ENCODE measurements at places on chromosomes 3 and 15.

DNA sequence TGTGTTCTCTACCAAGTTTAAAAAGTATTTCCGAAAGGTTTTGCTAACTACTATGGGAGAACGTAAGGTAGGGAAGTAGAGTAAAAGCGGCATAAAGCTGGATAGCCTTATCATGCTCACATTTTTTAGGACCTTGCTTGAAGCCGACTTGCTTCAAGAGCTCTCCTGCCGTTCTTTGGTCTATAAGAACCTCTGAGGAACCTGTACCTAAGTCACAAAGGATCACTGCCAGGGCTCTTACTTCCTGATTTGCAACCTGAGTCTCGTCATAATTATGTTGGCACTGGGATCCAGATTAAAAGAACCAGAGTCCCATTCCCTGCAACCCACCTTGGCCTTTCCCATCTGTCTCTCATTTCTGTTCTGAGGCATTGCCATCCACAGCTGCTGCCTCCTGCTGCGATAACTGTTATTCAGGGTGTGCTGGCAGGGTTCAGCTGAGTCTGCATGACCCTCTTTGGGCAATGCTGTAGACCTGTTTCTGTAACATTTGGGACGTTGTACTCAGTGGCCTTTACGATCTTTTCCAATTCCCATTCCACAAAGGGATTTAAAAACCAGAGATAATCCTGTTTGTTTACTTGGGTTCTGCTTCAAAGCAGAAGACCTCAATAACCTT is 131.0 kb upstream of the UMPS start:
- no peak for DNase-seq

DNA sequence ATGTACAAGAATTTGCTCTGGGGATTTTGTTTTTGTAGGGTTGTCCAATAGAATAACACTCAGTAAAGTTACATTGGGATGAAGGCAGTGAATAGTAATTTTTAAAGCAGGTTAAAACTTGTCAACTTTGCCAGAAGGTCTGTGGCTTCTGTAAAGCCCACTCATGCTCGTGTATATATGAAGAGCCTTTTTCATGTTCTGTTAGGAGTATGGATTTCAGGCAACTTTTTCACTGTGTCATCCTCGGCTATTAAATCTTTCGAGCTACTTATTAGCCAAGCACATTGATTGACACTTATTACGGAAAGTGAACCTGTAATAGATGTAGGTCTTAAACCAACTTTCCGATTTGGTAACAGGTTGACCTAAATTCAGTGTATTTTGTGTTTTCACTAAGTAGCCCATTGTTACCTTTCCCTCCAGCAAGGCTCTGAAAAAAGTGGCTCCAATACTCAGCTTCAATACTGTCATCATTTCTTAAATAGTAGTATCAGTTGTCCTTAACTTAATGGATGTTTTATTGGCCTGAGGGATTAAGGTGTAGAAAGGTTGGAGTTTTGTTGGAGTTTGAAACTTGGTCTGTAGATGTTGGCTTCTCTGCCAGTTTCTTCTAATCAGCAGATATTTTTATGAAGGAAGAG is 1.7 kb downstream of the PAK2 start:
- DNase-seq, result no peak

- DNase-seq, result no peak
Measured at GRCh38 chr15:51303462-51303980, 34.9 kb downstream of the CYP19A1 start.

- no peak for DNase-seq
Measured at GRCh38 chr3:55899887-55900286, 412.8 kb upstream of the WNT5A start.

DNA sequence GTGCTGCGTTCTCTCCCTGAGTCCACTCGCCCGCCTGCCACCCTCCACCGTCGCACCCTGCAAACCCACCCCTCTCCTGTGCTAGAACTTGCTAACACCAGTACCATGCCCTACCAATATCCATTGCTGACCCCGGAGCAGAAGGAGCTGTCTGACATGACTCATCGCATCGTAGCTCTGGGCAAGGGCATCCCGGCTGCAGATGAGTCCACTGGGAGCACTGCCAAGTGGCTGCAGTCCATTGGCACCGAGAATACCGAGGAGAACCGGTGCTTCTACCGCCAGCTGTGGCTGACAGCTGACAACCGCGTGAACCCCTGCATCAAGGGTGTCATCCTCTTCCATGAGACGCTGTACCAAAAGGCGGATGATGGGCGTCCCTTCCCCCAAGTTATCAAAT is 4.9 kb upstream of the ALAS1 start:
- DNase-seq, result no peak

- DNase-seq, result no peak
Measured at GRCh38 chr3:61734749-61735686, 173.6 kb downstream of the PTPRG start.

- DNase-seq, result no peak
Measured at GRCh38 chr15:52480990-52481389, 47.7 kb downstream of the MYO5A start.

- DNase-seq, result no peak
Measured at GRCh38 chr3:117346901-117347300, 637.3 kb downstream of the TUSC7 start.

GRCh38 chr3:100798012-100798411 is 88.7 kb downstream of the TFG start:
- no peak for DNase-seq

GRCh38 chr3:185712337-185712736 is 112.5 kb downstream of the IGF2BP2 start:
- no peak for DNase-seq

- DNase-seq, result no peak
Measured at GRCh38 chr15:85584872-85585271, 204.5 kb downstream of the AKAP13 start.

- DNase-seq, result no peak
Measured at GRCh38 chr15:39936187-39936586, 2.3 kb downstream of the EIF2AK4 start.

GRCh38 chr15:101359365-101359947 is 64.4 kb upstream of the SNRPA1 start:
- DNase-seq, result no peak

DNA sequence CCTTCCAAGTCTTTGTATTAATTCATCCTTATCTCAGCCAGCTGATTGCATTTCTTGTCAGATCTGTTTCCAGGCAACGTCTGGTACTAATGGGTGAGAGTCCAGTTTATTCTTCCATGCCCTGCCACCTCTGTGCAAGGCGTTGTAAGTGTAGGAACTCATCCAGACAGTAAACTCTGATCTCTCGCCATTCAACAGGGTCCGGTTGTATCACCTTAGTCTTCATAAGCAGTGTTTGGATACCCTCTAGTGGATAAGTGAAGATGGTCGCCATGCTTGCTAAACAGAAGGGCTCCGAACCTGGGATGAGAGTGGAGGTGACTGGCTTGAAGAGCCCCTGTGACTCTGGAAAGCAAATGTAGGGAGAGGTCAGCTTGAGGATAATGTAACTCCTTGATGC is 51.6 kb upstream of the CMTM7 start:
- DNase-seq, result no peak

DNA sequence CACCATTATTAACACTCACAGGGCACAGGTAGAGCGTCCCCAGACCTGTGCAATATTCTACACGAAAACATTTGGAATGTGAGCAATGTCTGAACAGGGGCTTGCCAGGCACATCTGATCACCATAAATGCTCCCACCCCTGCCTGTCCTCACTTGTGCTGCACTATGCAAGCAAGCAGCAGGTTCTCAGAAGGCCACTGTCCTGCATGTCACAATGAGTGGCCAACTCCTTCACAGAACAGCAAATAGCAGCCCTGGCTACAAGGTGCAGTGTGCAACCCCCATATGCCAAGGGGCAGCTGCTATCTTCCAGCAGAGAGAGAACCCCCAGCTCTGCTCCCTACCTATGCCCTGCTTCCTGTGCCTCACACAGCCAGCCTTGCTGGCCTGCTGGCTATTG is 32.6 kb downstream of the SEC22C start:
- no peak for DNase-seq

GRCh38 chr3:69200384-69201068 is 78.1 kb upstream of the LMOD3 start:
- no peak for DNase-seq

DNA sequence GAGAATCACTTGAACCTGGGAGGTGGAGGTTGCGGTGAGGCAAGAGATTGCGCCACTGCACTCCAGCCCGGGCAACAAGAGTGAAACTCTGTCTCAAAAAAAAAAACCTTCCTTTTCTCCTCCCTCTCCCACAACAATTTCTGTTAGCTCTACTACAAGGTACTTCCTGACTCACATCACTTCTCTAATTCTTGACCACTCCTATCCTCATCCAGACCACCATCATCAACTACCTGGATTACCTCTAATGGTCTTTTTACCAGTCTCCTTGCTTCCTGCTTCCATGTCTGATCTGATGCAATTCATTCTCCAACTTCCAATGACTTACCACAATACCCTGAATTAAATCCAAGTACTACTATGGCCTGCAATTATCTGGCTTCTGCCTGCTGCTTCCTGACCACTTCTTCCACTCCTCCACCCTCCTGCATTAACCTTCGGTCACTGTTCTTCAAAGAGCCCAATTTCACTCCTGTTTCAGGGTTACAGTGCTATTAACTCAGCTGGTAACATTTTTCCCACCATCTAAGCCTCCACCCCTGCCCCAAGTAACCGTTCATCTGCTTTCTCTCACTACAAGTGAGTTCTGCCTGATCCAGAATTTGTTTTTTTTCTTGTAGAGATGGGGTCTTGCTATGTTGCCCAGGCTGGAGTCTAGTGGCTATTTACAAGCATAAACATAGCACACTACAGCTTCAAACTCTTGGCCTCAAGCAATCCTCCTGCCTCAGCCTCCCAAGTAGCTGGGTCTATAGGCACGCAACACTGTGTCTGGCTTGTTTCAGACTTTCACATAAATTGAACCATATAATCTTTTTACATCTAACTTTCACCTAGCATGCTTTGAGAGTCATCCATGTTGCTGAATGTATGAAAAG is 27.8 kb downstream of the DCAF1 start:
- no peak for DNase-seq

- DNase-seq, result no peak
Measured at GRCh38 chr3:71388535-71389120, 194.9 kb downstream of the FOXP1 start.

DNA sequence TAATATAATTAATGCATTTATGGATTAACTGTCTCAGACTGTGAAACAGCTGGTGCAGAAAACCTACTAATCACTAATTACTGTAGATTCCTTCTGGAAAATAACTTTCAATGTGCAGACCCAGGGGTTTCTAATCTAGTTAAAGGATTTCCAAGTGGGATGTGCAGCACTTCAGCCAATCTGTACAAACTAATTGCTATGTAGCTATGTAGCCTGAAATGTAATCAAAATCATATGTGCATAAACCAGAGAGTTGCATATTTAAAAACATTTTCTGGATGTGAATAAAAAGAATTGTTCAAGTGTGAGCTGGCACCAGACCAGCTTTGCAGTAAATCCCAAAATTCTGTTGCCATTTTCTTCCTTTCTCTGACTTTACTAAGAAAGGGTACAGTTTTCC is 127.5 kb upstream of the CD96 start:
- DNase-seq, result no peak

DNA sequence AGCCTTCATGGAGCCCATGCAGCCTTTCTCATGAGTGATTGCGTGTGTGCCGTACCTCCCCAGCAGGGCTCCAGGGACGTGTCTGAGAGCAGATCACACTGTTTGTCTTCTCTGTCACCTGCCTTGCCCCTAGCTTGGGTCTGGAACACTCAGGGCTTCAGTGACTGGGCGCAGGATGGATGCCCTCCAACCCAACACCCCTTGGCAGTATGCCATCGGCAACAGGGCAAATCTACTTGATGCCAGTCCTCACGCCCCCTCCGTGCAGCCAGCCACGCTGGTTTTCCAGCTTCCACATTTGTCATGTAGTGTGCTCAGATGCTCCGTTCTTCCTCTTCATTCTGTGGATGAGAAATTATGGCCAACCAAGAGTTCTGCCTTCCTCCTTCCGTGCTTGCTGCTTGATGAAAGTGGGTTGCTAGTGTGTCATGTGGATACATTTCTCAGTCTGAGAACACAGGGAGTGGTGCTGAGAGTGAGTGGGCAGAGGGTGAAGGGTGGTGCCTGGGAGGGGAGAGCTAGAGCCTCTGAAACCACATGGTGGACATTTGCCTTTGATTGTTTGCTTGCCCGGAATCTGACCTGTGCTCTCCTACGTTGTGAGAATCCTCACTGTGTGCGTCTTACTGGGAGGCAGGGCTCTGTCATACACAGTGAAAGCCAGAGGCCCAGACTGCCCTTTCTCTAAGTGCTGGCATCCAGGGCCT is 97.2 kb downstream of the FAM43A start:
- DNase-seq, result no peak

DNA sequence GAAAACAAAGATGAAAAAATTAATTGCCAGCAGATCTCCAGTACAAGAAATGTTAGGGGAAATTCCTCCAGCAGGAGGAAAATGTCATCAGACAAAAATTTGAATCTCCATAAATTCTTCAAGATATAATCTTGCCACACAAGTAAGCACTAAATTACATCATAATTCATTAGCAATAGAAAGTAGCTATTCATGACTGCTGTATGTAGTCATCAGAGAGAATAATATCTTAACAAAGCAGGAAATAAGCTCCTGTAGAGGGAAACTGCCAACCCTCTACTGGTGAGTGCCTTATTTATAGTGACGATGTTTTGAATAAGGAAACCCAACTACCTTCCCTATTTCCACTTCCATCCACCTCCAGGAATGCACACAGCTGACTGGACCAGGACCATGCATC is 15.8 kb upstream of the SLC27A2 start:
- no peak for DNase-seq

GRCh38 chr3:147393261-147393942 is 12.9 kb downstream of the ZIC4 start:
- no peak for DNase-seq

- DNase-seq, result no peak
Measured at GRCh38 chr3:154164387-154164786, 43.2 kb downstream of the ARHGEF26 start.

DNA sequence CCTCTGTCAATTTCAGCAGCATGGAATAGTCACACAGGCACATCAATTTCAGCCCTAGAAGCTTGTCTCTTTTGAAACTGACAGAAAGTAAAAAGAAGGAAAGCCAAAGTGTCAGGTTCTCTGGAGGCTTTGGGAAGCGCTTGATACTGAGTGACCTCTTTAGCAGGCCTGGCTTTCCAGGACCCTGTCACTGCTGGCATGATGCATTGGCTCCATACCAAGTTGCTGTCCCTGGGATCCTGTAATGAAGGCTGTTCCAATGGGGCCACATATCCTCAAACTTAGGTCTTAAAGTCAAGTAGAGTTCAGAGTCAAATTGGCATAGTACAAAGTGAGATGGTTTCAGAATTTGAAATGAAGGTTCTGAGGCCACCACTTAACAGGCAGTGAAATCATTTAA is 640.9 kb downstream of the SQOR start:
- DNase-seq, result no peak

DNA sequence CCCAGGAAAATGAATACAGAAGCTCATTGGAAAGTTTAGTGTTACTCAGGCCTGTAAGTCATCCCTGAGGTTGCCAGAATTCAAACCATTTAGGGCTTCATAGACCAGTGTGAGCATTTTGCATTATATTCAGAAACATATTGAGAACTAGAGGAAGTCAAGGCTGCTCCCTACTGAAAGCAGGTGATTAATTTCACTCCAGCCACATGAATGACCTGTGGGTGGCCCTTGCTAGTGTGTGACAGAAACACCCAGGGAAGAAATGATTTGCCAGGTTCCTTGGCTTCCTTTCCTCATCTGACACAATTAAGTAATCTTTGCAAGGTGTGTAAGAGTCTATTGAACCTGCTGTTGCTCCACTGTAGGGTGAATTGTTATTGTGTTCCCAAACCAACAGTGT is 61.8 kb downstream of the GAP43 start:
- DNase-seq, result no peak

Data from stimulated activated CD8-positive, alpha-beta memory T cell treated with anti-CD3 and anti-CD28 coated beads, Interleukin-7, amount 100 ng/mL, for 1 hour (primary cell).